ENCODE measurements at places on chromosomes 3 and 15. TPM values are rescaled to one million over a fixed set of nuclear protein-coding genes. Genes with fewer than 3 reads are reported as not detected.

Gene PP2D1
- total RNA-seq, result not detected

Gene ACKR4
- total RNA-seq, result 7.9 TPM

Gene CCDC12
- 38.6 TPM for total RNA-seq

Gene RAP2B
- 4.9 TPM for total RNA-seq

Gene DUOXA2
- not detected for total RNA-seq
